ENCODE measurements at places on chromosomes 13 and 19.

- no peak for DNase-seq
Measured at GRCh38 chr13:21078501-21078900, 17.1 kb upstream of the LATS2 start.

GRCh38 chr13:39253774-39254173, 215.5 kb downstream of the NHLRC3 start:
- no peak for DNase-seq

GRCh38 chr13:49810567-49811526, 18.4 kb upstream of the KPNA3 start:
- DNase-seq: no peak

DNA sequence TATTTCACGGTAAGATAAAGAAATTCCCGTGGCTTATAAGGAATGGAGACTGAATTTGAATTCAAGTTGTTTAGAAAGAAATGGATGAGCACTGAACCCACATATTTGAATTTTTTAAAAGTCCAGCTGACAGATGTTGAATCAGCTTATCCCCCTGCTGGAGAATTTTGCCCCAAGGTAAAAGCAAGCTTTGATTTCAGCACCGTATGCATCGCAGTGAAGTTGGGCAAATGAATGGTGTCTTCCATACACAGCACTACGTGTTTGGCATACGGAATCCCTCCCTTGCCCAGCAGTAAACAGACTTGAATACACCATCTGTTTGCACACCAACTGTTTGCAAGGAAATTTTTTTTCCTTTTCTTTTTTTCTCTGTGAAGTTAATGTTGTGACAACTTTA, 77.5 kb upstream of the PEG3 start:
- no peak for DNase-seq

DNA sequence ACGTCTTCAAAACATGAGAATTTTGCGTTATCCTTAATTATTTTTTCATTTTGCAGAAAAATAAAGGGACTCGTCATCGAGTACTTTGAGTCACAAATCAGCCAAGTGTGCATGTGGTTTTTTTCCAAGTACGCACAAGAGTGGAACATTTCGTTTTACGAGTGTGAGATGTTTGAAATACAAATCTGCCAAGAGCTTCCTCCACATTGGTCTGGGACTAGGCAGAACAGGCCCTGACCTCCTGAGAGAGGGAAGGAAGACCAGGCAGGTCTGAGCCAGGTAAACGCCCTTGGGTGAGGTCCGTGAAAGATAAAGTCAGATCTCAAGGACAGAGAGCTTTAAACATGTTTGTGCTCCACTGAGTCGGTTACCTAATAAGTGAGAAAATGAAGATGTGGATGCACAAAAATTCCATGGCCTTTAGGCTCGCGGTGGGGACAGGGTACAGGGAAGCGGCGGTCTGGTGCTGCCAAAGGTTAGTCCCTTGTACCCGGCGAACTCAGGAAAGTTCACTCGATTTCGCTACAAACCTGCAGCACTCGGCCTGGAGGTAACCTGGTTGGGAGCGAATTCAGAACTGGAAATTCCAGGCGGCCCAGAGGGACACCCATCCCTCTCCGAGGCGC, 473 bp upstream of the ITM2B start:
- DNase-seq: no peak

DNA sequence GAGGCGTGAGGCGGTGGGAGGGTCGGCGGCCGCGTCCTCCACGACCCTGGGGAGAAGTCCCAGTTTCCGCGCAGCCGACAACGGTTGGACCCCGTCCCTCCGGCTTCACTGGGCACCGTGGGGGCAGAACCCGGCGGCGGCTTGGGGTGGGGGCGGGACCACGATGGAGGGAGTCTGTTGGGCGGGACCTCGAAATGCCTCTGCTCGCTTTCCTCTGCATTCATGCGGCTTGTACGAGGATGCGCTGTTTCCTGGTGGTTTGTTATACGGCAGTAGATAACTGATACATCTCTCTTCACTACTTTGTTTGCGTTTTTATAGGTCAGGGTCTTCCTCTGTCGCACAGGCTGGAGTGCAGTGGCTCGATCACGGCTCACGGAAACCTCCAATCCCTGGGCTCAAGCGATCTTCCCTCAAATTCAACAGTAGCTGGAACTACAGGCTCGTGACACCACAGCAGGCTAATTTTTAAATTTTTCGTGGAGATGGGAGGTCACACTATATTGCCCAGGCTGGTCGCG, 24.6 kb upstream of the ZNF846 start:
- DNase-seq: peak; percentile 21

DNA sequence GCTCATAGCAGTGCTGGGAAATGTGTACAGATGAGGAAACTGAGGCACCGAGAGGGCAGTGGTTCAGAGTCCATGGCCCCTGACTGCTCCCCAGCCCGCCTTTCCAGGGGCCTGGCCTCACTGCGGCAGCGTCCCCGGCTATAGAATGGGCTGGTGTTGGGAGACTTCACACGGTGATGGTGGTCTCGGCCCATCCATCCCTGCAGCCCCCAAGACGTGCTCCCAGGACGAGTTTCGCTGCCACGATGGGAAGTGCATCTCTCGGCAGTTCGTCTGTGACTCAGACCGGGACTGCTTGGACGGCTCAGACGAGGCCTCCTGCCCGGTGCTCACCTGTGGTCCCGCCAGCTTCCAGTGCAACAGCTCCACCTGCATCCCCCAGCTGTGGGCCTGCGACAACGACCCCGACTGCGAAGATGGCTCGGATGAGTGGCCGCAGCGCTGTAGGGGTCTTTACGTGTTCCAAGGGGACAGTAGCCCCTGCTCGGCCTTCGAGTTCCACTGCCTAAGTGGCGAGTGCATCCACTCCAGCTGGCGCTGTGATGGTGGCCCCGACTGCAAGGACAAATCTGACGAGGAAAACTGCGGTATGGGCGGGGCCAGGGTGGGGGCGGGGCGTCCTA, 15.9 kb downstream of the LDLR start:
- no peak for DNase-seq

DNA sequence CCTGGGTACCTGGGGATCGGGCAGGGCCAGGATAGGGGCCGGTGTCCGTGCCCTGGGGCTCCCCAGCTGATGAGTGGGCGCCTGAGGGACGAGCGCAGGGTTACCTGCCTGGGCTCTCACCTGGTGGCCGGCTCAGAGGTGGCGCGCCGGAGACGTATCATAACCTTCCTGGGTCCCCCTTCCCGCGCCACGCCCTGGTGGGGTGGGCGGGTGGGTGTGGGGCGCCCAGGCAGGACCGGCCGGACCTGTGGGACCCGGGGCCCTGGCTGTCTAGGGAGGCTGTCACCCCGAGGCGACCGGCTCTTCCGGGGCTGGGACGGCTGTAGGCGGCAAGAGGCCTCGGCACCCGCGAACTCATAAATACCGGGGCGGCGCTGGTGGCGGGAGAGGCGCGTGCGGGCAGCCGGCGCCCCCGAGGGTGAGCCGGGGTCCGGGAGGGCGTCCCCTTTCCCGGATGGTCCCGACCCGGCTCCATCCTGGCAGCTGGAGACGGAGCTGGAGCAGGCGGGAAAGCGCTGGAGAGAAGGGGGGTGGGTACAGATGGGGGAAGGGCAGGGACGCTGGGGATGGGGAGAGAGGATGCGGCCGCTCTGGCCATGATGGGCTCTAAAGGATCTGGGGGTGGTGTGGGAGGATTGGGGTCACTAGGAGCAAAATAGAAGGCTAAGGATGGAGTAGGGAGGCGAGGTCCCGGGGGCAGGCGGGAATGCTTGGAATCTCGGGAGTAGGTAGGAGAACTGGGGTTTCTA, at the start of gene ACP7:
ACP7 (plus strand) TSS at position 386 of the 749 bp plus-strand sequence. CDS start 902 bp downstream, outside the sequence.
- peak; percentile 27 for DNase-seq

DNA sequence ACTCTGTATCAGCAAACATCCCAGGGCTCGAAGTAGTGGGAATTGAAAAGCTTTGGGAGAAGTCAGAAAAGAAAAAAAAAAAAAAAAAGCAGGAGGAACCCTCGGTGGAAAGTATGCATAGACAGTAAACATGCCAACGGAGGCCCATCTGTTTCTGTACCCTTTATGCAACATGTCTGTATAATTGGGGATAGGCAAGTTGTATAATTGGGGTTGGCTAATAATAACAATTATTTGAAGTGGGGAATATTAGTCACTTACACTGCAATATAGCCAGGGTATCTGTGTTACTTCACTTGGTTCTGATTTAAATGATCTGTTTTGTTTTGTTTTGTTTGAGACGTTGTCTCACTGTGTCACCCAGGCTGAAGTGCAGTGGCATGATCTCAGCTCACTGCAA, 12.1 kb upstream of the IGFL4 start:
- DNase-seq: no peak

- DNase-seq: no peak
Measured at GRCh38 chr19:29586401-29586800, 19.7 kb upstream of the POP4 start.

- DNase-seq: no peak
Measured at GRCh38 chr13:53499576-53500133, 471.0 kb downstream of the OLFM4 start.

DNA sequence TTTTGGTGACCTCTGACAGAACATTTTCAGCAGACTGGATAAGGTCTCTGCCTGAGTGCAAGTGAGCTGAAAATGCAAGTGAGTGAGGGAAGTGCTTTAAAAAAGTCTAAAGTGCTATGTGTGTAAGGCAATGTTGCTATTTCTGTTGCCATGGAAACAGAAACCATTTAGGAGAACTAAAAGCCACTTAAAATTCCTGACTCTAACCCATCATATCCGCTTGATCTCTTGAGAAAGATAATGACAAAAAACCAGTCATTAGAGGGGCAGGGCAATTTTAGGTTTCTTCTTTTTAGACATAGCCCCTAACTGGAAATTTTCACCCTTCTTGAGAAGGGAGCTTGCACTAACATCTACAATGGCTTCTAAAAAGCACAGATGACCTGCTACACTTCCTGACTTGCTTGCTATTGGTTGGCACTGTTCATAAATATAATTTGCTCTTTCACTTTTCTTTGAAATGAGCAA, at the start of gene CYSLTR2:
CYSLTR2 (plus strand) TSS at position 458 of the 468 bp plus-strand sequence. CDS start 52,889 bp downstream, outside the sequence.
- DNase-seq: no peak

- no peak for DNase-seq
Measured at GRCh38 chr19:30355586-30355985, 16.6 kb upstream of the ZNF536 start.

DNA sequence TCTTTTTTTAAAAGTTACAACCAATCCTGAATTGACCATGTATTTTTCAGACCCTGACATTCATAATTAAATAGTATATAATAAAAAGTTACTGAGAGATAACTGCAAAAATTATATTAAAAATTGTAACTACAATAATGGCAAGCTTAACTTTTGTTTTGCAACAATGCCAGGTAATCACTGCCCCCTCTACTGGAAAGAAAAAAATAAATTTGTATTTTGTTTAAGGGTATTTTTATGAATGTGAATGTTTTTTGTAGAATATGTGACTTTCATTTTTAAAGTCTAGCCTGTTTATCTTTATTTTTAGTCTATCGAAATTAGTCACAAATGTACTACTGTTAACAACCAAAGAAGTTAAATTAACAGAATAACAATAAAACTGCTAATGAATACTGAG, 21.7 kb downstream of the MRPS31 start:
- DNase-seq: no peak

DNA sequence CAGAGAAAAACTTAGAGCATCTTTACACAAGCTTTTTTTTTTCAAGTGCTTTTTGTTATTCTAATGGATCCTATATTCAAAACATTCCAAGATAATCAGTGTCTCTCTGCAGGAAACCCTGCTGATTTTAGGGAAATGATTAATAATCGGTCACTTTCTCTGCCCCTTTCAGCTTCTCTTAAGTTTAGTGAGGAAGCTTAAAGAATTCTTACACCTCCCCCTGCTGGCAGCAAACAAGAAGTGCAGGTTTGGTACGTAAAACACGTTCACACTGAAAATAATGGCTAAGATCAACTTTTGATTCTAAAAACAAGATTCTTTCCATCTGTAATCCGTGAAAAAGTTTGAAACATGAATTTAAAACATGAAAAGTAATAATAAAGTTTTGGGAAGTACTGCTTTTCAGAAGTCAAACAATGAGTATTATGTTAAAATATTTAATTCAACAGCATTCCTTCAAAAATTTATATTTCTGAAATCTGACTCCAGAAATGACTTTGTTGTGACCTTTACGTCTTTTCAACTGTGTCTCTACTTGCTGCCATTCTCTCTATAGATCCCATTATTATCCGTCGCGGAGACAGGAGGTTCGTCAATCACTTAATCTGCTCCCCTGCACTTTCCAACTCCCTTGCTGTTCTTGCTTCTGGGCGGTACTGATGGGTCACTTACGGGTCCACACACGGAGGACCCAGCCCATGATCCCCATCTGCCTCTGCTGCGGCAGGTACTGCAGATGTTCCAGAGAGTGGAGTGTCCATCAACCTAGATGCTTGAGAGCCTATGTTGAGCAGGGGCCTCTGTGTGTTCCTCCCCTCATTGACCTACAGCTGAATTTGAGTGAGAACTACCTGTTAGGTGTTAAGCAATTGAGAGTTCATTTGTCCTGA, 203.1 kb upstream of the EDNRB start:
- no peak for DNase-seq

DNA sequence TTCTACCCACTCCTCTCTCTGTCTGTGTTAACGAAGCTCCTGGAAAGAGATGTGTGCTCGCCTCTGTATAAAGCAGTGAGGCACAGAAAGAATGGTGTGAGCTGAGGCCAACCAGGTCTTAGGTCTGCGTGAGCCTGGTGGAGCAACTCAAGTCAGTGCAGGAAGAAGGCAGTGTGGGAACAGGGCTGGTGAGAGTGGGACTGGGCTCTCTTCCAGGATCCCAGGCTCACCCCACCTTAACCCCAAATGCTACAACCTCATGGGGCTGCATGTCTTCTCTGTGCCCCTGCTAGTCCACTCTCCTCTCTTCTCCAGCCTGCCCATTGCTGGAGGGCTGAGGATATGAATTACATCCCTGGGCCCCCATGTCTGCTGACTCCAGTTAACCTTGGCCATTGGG, 127.4 kb downstream of the DCT start:
- DNase-seq: no peak

GRCh38 chr19:30784850-30785457, 412.8 kb downstream of the ZNF536 start:
- DNase-seq: peak; percentile 5

GRCh38 chr19:15320116-15320515, 12.2 kb downstream of the BRD4 start:
- no peak for DNase-seq

DNA sequence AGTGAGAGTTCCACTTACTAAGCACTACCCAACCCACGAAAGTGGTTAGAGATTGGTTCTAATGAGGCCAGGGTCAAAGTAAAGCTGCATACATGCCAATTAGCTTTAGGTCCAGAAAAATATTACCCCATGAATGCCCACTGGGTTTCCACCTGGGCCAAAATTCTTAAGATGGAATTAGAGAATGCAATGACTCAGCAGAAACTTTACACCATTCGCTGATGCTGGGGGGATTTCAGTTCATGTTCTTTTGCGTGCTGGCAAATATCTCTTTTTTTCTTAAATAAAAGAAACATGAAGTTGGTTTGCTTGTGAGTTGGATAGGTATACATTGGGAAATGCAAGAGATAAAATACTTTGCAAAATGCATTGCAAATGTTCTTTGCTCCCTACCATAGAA, 715.3 kb upstream of the MIR17HG start:
- no peak for DNase-seq
